ENCODE measurements at places on chromosomes 4 and X. TPM values are rescaled to one million over a fixed set of nuclear protein-coding genes. Genes with fewer than 3 reads are reported as not detected.

SHROOM3 gene
- 70.1 TPM for total RNA-seq

MTNR1A gene
- not detected for total RNA-seq

MTMR8 gene
- total RNA-seq: 5.6 TPM

MAGEC3 gene
- total RNA-seq: not detected

ADGRL3 gene
- 1.1 TPM for total RNA-seq

KCNIP4 gene
- total RNA-seq: not detected

ENPEP gene
- total RNA-seq: 1.6 TPM
